ENCODE measurements at places on chromosomes 2 and 18.

GRCh38 chr18:12018861-12019260, 37.6 kb downstream of the IMPA2 start:
- peaks cover 4% of the 10 kb centered on the region for H3K36me3 ChIP-seq
- no peak overlapping the region for H3K27ac ChIP-seq
- peaks cover 5% of the 10 kb centered on the region for H3K4me1 ChIP-seq
- DNase-seq: no peak

GRCh38 chr2:226877491-226877890, 41.6 kb downstream of the RHBDD1 start:
- peaks cover 11% of the 10 kb centered on the region for H3K4me1 ChIP-seq
- no peak for DNase-seq
- H3K27ac ChIP-seq: no peak overlapping the region
- no peaks in the 10 kb centered on the region for H3K27me3 ChIP-seq

DNA sequence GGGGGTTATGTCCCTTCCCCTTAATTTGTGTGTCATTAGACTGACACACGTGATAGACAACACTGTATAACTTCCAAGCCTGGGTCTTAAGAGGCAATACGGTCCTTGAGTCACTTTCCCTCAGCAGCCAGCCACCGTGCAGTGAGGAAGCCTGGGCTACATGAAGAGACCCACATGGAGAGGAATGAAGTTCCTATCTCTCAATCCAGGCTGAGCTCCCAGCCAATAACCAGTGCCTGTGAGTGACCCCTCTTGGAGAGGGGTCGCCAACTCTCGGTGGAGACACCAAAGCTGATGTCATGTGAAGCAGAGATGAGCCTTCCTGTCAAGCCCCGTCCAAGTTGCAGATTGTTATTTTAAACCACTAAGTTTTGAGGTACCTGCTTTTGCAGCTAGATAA, 5.7 kb upstream of the WDSUB1 start:
- H3K4me1 ChIP-seq: peaks cover 13% of the 10 kb centered on the region
- H3K27ac ChIP-seq: no peak overlapping the region
- DNase-seq: no peak
- H3K27me3 ChIP-seq: peaks cover 4% of the 10 kb centered on the region

DNA sequence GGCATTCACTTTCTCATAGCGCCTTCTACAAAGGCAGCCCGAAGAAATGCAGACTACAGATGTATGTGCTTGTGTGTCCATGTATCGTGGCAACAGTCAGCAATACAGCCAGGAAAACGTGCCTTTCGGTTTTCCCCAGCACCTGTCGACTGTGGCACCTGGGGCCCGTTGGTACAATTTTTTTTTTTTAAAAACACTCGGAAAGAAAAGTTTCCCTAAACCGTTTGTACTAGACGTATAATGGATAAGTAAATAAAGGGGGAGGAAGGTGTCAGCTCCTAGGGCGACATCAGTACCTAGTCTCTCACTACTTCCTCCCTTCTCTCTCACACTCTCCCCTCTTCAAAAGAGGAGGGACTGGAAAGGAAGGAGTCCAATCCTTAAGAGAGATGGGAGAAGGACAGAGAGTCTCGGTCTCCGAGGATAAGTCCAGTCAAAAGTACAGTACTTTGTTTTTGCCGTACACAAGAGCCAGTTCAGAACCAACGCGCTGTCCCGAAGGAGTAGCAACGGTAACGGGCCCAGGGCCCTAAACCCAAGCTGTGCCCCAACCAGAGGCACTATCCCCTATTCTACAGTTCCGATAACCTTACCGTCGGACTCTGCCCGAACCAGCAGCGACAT, 759 bp downstream of the PPP4R3B start:
- H3K4me3 ChIP-seq: no peak overlapping the region
- H3K27ac ChIP-seq: no peak overlapping the region
- no peaks in the 10 kb centered on the region for H3K27me3 ChIP-seq
- peaks cover 33% of the 10 kb centered on the region for H3K36me3 ChIP-seq
- peaks cover 30% of the 10 kb centered on the region for H3K4me1 ChIP-seq

- no peaks in the 10 kb centered on the region for H3K4me1 ChIP-seq
- no peaks in the 10 kb centered on the region for H3K27me3 ChIP-seq
- H3K4me3 ChIP-seq: no peak overlapping the region
- no peaks in the 10 kb centered on the region for H3K36me3 ChIP-seq
- no peak for DNase-seq
- H3K27ac ChIP-seq: no peak overlapping the region
These were observed 338.7 kb downstream of the HRH4 start for GRCh38 chr18:24799176-24799575.

DNA sequence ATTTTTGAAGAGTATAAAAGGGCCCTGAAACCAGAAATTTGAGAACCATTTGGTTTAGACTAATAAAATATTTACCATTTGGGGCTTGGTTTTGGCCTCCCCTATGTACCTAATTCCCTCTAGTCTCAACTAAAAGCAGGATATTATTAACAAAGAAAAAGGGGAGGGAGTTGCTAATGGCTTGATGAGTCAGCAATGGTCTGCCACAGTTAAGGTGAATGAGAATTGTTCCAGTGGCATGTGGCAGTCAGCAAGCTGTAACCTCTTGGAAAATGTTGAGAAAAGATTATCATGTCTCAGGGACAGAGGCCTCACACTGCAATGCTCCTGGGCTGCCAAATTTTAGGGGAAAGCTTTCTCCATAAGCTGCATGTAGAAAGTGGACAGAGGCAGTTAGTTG, 20.1 kb upstream of the SLC39A10 start:
- no peaks in the 10 kb centered on the region for H3K27me3 ChIP-seq
- H3K36me3 ChIP-seq: no peaks in the 10 kb centered on the region
- H3K4me3 ChIP-seq: no peak overlapping the region
- H3K4me1 ChIP-seq: peaks cover 9% of the 10 kb centered on the region
- DNase-seq: no peak

- no peaks in the 10 kb centered on the region for H3K27me3 ChIP-seq
- H3K27ac ChIP-seq: no peak overlapping the region
- H3K36me3 ChIP-seq: peaks cover 8% of the 10 kb centered on the region
These were observed 77.7 kb downstream of the GDF7 start for GRCh38 chr2:20744366-20745335.

DNA sequence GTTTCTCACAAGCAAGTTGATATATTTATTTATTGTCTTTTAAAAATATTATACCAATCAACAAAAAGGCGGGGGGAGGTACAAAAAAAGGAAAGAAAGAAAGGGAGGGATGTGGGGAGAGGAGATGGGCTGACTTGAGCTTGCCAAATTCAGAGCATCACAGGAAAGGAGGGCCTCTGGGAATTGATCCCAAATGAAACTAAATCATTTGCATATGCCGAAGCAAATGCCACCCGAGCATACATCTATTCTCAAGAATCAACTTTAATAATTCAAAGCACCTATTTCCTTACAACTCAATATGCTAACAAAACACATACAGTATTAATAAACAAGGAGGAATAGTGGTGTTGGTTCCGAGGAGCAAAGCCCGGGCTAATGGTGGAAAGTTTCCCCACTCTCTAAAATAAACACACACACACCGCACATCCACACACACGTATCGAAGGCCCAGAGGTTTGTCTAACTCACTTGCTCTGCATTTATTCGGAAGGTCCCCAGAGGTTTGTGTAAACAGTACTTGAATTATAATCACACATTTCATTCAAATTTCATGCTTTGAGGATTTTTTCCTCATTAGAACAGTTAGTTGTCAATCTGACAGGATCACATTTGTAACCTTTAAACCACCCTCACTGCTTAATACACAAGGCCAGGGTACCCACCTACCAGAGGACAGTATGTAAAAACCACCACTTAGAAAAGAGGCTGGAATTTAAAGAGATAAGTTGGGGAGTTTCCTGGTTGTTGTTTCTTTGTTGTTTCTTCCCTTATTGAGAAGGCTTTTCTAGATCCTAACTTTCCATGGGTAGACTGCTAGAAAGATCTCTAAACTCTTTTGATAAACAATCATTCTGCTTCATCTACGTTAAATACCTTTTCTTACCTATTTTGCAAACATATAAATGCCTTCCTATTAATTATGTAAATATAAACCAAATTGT, 264.7 kb downstream of the TCF4 start:
- peaks cover 6% of the 10 kb centered on the region for H3K4me1 ChIP-seq
- no peaks in the 10 kb centered on the region for H3K36me3 ChIP-seq
- H3K27me3 ChIP-seq: peaks cover 56% of the 10 kb centered on the region
- no peak overlapping the region for H3K4me3 ChIP-seq
- no peak overlapping the region for H3K27ac ChIP-seq

Data from T-helper 2 cell treated with Interferon-gamma antibody and Interleukin-4, amounts not matched to agents 5 μg/mL and 100 μg/mL, for 36 hours (primary cell).